ENCODE measurements at places on chromosomes 11 and 22.
A peak's percentile ranks its signal among the peaks of the same experiment; 100 is the strongest.

GRCh38 chr11:45102810-45103621 is 43.4 kb upstream of the PRDM11 start:
- DNase-seq, result peak; percentile 84

DNA sequence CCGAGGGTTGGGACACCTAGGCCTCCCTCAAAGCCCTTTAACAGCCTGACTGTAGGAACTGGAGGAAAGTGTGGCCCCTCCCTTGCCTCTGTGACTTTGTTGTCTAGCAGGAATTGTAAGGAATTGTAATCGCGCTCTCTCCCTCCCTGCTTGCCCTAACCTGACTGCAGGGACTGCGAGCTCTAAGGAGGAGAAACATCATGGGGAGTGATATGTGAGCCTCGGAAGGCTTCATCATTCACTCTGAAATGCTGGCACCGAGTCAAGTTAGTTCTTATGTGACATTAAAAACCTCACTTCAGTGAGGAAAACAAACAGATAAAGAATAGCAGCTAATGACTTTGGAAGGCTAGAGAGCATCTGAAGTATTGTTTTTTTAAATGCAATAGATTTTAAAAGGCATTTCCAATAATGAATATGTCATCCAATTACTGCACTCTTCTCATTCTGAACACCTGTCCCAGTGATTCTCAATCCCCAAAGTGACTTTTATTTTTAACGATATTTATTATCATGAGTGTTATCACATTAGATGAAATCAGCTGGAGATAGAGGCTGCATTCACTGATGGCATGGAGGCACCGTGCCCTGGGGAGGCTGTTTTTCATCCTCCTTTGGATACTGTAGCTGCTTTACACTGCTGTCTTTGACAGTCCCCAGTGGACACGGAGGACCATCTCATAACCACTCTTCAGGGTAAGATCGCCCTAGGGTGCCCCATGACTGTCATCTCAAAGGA is 58.5 kb upstream of the NTM start:
- no peak for DNase-seq

DNA sequence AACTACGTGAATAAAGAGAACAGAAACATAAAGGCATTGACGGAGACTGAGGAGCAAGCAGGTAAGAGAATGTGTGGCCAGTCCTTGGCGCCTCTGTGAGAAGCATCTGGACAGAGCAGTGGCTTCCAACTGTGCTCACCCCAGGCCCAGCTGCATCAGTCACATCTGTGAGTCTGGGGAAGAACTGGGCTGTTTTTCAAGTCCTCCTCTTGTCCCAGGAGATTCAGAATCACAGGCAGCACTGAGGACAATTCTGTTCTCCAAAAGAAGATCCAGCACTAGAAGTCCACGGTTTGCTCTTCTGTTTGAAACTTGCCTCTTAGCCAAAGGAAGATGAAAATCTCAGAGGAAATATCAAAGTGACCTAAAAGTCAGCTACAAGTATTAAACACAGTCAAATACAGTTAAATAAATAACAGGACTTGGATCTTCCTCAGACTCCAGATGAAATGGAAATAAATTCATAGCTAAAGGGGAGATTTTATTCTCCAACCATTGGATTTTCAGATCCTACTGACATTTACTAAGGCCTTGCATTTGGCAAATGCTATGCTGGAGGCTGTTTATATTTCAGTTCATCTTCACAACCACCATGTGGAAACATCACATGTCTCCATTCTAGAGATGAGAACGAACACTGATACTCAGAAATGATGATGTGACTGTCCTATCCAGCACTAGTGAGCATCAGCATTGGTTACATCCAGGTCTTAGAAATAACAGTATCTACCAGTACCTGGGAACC is 14.1 kb downstream of the FAM181B start:
- DNase-seq, result no peak

- DNase-seq, result peak; percentile 76
These were observed 94.5 kb downstream of the ME3 start for GRCh38 chr11:86577644-86578636.

DNA sequence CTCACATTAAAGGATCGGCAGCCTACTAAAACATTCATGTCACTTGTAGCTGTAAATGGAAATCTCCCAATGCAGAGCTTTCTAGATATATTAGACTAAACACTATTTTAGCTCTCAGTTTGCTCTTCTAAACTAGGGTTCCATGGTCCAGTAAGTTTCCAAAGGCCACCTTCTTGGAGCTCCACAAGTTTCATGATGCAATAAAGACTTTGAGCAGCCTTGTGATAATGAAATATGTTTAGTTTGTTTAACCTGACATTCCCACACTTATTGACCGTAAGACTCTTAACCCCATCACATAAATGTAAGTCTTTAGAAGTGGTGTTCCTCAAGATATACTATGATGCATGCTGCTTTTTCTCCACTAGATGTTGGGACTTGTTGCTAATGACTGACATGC is 87.7 kb downstream of the TRIM44 start:
- no peak for DNase-seq

DNA sequence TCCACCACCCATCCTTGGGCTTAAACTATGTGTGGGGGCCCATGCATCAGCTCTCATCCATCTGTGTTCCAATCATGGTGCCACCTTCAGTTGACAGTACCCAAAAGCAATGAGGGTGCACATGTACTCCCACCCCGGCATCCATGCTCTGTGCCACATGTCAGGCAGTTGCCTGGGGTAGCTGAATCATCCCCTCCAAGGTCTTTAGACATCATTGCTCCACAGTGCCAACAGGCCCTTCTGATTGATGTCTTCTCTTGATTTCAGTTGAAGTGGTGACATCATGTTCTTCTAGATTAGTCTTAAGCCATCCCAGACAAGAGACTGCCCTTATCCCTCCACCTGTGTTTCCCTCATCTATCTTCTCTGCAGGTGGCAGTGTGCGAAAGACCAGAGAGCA is 42.5 kb downstream of the TMPRSS5 start:
- DNase-seq, result peak; percentile 9

DNA sequence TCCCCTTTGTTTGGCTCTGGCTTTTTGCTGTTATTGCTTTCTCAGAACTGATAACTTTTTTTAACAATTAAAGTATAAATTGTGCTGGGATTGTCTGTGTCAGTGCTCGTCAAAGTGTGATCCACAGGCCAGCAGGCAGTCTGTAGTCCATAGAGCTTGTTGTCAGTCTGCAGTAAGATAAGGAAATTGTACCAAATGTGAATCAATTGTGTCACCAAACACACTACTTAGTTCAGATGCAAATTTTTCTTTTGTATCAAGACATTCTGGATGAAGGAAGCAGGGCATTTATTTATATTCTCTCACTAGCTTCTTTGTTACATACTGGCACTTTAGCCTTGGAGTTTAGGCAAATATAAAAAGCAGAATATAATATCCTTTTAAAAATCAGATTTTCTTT is 121.0 kb downstream of the WNT11 start:
- DNase-seq, result no peak

All from AG10803 (cell line).